ENCODE measurements at places on chromosomes 6 and 20. TPM values are rescaled to one million over a fixed set of nuclear protein-coding genes. Genes with fewer than 3 reads are reported as not detected.

DNA sequence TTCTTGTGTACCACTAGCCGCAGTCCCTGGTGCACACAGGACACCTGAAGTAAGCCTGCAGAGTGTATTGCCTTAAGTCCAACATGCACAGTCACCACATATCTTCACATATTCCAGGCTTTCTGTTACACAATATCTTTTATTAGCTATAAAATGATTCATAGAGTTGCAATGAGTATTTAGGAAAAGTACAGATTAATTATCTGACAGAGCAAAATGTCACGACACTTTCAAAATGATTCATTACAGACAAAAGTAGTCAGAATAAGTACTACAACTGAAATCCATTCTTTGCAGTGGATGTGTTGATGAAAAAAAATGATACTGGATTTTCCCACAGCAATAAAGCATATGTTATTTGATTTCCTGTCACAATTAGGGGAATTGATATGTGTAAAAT lies 199.5 kb upstream of the ASCC3 start:
- no peak overlapping the region for H3K27ac ChIP-seq
- H3K4me3 ChIP-seq = no peak overlapping the region
- no peaks in the 10 kb centered on the region for H3K27me3 ChIP-seq
- peaks cover 13% of the 10 kb centered on the region for H3K36me3 ChIP-seq
- no peak for DNase-seq

Gene SLC17A9
- 41.7 TPM for total RNA-seq

Gene SLC25A27
- 10.9 TPM for total RNA-seq

- peaks cover 16% of the 10 kb centered on the region for H3K36me3 ChIP-seq
- no peak for DNase-seq
- peaks cover 66% of the 10 kb centered on the region for H3K27me3 ChIP-seq
- peaks cover 13% of the 10 kb centered on the region for H3K4me1 ChIP-seq
- no peak overlapping the region for H3K4me3 ChIP-seq
Observed at GRCh38 chr6:122747573-122747972, 31.9 kb upstream of the FABP7 start.

GRCh38 chr6:70396163-70396562 lies 17.1 kb upstream of the FAM135A start:
- peaks cover 15% of the 10 kb centered on the region for H3K4me1 ChIP-seq
- H3K27ac ChIP-seq = no peak overlapping the region
- DNase-seq = no peak
- H3K27me3 ChIP-seq = no peaks in the 10 kb centered on the region
- H3K36me3 ChIP-seq = no peaks in the 10 kb centered on the region

Gene RFX6
- total RNA-seq = 0.11 TPM

All from WTC11 (cell line).